Lower lobe of right lung (tissue), 2 donors: ENCODE measurements at places on chromosomes 7 and 10.

DNA sequence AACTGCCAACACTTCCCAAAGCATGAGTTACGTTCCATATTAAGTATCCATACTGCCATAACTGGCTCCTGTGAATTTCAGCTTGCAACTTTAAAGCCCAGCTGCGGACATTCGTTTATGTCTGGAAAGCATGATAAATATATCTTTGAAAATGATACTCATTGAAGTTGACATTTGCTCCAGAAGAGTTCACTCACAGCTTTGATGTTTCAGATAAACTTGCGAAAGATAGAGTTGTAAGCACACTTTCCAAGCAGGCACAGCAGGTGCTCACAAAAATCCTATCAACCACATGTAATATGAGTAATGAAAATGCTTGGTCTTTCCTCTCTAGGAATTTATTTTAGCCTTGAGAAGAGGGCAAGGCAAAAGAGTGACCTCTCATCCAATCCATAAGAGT is 4.5 kb downstream of the CHCHD3 start:
- DNase-seq = no peak

GRCh38 chr7:154195266-154195665 is 143.1 kb downstream of the DPP6 start:
- no peak for DNase-seq

DNA sequence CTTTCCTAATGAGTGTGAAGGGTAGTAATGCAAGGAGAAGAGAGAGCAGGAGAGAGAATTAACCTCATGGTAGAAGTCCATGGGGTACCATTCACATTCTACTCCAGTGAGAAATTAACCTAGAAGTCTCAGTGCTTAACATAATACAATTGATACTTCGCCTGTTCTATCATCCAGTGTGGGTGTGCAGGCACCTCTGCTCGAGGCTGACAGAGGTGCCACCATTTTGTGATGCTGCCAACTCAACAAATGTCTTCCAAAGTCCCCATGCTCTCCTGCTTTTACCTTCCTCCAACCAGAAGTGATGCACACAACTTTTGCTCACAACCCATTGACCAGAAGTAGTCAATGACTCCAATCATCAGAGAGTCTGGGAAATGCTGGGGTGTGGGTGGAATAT is 118.3 kb upstream of the LAMB4 start:
- no peak for DNase-seq

DNA sequence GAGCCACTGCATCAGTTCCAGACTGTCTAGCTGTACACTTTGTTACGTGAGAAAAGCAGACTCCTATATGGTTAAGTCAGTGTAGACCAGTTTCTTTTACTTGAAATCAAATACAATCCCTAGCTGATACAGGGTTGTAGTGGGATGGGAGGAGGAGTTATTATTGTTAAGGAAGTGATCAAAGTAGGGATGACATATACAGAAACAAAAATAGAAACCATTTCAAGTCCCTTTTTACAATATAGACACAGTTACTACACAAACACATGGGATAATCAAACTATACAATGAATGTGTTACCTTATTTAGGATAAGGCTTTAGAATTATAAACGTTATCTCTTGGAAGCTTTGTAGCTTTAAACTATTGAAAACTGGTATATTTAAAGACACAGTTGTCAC is 233.9 kb downstream of the GRM8 start:
- no peak for DNase-seq

DNA sequence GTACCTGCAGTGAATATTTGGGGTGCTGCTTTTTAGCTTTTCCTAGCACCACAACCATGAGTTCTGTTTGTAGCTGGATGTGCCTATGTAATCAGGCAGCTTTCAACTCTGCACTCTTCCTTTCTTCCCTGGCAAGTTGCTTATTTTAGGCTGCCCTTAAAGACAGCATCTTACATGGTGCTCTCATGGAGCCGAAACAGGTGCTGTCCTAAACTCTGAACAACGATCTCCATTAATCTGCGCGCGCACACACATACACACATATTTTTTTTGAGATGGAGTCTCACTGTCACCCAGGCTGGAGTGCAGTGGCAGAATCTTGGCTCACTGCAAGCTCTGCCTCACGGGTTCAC is 9.1 kb downstream of the RPS24 start:
- DNase-seq = no peak

DNA sequence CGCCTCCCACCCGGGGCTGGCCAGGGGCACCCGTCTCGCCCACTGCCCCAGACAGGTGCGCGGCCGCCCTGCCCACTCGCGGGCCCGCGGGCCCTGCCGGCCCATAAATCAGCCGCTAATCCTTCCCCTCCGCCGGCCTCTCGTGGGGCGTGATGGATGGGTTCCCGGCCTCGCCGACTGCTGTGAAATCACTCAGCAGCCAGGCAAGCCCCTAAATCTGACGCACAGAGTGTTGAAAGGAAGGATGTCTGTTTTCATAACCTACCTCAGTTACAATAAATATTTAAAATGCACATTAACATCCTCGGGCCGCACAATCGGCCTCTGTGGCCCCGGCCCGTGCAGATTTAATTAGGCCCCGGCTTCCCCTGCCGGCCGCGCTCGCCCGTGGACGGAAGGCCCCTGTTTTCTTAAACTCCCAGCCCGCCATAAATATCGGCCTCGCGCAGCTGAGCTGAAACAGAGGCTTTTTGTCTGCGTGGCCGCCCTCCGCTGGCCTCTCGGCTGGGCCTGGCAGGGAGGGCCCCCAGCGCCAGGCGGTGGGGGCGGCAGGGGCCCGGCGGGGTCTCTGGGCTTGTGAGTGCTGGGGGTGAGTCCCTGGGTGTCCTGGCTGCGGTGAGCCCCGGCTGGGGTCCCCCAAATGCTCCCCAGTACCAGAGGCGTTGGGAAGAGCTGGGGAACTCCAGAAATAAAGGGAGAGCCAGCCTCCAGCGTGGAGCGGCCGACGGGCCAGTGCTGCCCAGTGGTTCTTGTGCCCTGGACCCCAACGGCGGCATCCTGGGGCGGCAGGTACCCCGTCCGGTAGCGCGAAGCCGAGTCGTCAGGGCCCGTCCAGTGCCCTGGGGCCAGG is 90.7 kb downstream of the UNCX start:
- DNase-seq = peak; percentile 30

DNA sequence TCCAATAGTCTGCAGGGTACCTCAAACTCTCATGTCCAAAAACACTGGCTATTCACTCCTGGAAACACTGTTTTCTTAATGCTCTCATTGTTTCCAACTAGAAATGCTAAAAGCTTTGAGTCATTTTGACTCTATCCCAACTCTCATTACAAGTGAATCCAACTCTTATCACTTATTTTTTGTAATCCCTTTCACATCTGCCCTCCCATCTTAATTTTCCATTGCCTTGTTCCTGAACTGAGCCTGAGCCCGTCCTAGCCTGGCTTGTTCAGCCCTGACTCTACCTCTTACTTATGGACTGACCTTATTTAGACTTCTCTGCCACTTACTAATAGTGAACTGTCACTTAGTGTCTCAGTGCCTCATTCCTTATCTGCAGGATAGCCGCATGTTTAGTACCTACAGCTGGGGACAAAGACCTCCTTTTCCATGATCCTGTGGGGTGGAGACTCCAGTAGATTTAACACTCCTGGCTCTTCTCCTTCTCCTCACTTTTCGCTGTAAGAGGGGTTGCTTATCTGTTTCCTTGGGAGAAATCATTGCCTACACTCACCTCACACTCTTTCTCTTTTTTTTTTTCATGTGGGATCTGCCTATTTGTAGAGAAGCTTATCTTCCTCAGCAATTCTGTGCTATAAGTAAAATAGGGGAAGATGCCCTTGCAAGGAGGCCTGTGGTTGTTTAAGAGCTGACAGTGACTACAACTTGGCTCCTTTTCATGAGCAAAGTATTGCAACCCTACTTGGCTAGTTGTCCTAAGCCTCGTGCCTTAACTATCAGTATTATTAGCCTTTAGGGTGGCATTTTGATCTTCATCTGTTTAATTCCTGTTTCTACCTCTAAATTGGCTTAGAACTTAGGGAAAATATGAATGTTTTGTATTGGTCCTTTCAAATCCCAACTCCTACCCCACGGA is 56.4 kb downstream of the SLC16A12 start:
- DNase-seq = no peak

DNA sequence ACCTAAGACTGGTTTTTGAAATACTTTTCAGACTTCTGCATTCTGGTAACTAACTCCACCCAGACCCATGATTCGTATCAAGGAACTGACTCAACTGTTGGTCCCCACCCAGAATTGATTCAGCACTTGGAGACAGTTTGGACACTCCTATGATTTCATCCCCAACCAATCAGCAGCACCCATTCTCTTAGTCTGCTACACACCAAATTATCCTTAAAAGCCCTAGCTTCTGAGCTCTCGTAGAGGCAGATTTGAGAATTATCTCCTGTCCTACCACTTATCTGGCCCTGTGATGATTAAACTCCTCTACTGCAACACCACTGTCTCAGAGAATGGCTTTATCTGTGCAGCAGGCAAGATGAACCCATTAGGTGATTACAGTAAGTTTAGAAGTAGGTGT is 7.7 kb upstream of the GSTO1 start:
- DNase-seq = no peak

GRCh38 chr10:78267598-78267997 is 233.9 kb downstream of the RPS24 start:
- DNase-seq = no peak

DNA sequence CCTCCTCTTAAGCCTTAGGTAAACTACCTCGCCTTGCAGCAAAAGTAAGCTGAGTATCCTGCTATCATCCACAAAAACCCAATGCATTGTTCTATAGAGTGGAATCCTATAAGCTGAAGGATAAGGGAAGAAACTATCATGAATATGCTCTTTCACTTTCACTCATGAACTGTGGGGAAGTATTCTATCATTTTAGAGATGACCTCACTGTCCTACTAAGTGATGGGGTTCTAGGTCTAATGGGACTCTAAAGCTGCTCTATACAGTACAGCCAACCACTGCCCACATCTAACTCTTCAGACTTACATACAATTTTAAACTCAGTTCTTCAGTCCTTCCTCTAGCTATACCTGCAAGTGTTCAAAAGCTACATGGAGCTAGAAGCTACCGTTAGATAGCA is 16.2 kb downstream of the MKRN1 start:
- DNase-seq = no peak

DNA sequence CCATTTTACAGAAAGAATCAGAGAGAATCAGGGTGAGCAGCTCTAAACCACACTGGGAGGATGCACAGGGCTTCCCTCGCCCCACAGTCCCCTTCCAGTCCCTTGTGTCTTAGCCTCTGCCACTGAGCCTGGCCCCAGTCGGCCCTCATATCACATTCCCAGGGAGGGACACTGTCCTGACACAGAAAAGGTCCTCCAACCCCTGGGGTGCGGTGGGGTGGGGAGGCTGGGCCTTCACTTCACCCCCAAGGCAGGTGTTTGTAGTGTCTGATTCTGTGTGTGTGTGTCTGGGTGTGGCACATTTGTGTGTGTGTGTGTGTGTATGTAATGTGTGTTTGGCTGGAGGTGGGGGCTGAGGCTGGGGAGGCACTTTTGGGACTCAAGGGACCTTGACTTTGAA is 1.8 kb upstream of the KCP start:
- no peak for DNase-seq

DNA sequence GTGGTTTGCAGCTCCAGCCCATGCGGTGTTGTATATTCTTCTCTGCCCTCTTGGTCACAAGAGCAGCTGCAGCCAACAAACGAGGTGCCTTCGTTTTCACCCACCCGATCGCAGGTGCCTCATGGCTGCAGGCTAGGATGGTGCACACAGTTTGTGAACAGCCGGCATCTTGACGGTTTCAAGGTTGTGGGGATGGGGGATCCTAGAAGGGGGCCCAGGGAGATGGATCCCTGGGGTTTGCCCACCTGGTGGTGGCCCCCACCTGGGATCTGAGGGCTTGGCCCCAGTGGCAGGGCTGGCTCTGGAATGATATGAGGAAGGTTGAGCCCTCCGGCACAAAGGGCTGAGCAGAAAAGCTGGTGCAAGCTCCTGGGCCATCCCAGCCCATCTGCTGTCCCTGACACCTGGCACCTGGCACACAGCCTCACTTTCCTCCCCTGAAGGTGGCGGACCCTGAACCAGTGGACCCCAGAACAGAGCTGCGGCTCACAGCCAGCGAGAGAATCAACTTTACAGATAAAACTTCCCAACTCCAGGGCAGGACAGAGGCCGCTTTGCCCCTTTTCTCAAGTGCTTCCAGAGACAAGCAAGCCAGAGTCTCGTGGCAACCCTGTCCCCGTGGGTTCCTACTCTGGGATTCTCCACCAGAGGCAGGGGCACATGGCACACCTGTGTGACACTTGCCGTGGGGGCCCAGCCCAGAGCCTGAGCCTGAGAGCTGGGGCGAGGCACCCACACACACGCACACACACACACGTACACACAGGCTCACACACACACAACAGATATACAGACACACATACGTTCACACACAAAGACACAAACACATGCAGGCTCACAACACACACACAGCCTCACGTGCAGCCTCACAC is 177.3 kb upstream of the PPP2R2D start:
- DNase-seq = no peak

DNA sequence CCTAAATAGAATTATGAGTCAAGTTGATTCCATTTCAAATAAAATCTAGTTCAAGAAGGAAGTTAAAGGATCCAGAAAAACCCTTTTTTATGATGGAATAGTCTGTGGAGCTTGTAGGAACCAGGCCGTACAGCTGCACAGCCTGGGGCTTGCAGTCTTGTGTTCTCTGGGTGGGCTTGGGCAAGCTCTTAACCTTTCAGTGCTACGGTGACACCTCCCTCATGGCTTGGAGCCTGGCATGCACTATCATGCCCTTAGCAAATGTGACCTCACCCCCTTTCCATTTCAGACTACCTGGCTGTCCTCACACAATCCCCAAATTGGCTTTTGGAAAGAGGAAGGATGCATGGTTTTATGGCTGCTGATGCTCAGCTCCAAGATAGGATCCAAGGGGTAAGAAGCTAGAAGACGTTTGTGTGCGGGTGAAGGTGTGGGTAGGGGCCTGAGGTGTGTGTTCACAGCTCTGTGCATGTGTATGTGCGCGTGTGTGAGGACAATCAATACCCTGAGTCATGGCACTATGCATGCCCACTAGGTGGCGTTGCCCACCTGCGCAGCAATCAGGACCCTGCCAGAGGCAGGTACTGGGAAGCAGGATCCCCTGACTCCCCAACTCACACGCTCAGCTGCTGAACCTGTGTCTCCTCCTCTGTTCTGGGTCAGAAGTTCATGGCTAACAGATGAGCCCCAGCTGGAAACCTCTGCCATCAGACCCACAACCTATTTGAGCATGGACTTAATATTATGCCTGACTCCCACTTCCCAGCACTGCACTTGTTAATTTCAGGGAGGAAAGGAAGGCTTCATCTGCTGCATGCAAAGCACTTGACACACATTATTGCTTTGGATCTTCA is 113.4 kb downstream of the PTPN20 start:
- peak; percentile 63 for DNase-seq

GRCh38 chr10:7248148-7248547 is 162.7 kb downstream of the SFMBT2 start:
- DNase-seq = no peak

DNA sequence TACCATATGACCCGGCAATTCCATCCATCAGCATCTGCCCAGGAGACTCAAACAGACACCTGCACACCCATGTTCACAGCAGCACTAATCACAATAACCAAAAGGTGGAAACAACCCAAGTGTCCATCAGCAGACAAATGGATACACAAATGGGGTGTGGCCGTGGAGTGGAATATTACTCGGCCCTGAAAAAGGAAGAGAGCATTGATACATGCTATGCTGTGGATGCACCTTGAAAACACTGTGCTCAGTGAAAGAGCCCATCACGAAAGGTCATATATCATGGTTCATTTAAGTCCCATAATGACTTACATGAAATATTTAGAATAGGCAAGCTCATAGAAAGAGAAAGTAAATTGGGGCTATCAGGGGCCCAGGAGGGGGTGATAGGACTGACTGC is 57.5 kb upstream of the DNAAF5 start:
- no peak for DNase-seq

GRCh38 chr10:125238682-125239081 is 78.3 kb upstream of the CTBP2 start:
- no peak for DNase-seq
